ENCODE measurements at places on chromosomes 4 and X.

- no peaks in the 10 kb centered on the region for H3K27me3 ChIP-seq
- H3K4me1 ChIP-seq = no peaks in the 10 kb centered on the region
- no peaks in the 10 kb centered on the region for H3K36me3 ChIP-seq
Observed at GRCh38 chr4:146342600-146343192, 128.4 kb downstream of the REELD1 start.

- H3K4me3 ChIP-seq = no peak overlapping the region
- no peaks in the 10 kb centered on the region for H3K36me3 ChIP-seq
- no peaks in the 10 kb centered on the region for H3K4me1 ChIP-seq
- H3K27ac ChIP-seq = no peak overlapping the region
Observed at GRCh38 chr4:20395160-20395773, 143.6 kb downstream of the SLIT2 start.

- no peaks in the 10 kb centered on the region for H3K27me3 ChIP-seq
- H3K36me3 ChIP-seq = no peaks in the 10 kb centered on the region
- H3K27ac ChIP-seq = peak within 1 kb of the TSS; percentile 16
- DNase-seq = peak; percentile 30
- H3K4me1 ChIP-seq = no peaks in the 10 kb centered on the region
- peak within 1 kb of the TSS; percentile 65 for H3K4me3 ChIP-seq
Observed at GRCh38 chrX:17860811-17861488, at the start of gene RAI2. Gene RAI2, minus strand, starts transcription at chrX:17861298. Its CDS starts 59,288 bp downstream, at chrX:17802010.

DNA sequence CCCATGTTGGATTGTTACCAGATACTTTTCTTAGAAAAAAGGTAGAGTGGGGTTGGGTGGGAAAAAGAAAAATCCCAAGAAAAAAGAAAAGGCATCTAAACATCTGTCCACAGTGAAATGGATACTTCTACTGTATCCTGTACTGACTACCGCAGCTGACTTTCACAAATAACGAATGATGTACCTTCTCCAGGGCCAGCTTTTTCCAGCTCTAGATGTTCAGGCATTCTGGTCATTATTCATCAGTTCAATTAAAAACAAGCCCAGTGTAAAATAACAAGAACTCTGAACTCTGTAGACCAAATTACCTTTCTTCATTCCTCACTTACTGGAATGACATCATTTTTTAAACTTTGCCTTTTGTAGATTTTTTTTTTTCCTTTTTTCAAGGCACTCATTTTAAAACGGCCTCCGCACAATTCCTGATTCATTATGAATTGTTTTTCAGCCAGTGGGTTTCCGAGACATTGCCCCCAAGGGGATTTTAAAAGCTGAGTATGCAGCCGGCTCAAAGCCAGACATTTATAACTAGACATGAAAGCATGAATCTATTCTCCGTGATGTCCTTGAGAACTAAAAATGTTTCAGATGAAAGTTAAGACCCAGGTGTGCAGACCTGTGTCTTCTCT, 113.5 kb downstream of the PRKX start:
- no peaks in the 10 kb centered on the region for H3K4me1 ChIP-seq
- H3K27ac ChIP-seq = no peak overlapping the region
- H3K4me3 ChIP-seq = no peak overlapping the region
- H3K36me3 ChIP-seq = no peaks in the 10 kb centered on the region
- H3K27me3 ChIP-seq = no peaks in the 10 kb centered on the region

- no peak overlapping the region for H3K4me3 ChIP-seq
- H3K27me3 ChIP-seq = no peaks in the 10 kb centered on the region
- no peaks in the 10 kb centered on the region for H3K36me3 ChIP-seq
- no peak overlapping the region for H3K27ac ChIP-seq
- DNase-seq = no peak
- no peaks in the 10 kb centered on the region for H3K4me1 ChIP-seq
Observed at GRCh38 chrX:21958916-21959315, 18.4 kb downstream of the SMS start.

GRCh38 chr4:177726111-177726510, 283.9 kb upstream of the AGA start:
- no peaks in the 10 kb centered on the region for H3K4me1 ChIP-seq
- no peaks in the 10 kb centered on the region for H3K27me3 ChIP-seq
- H3K4me3 ChIP-seq = no peak overlapping the region
- DNase-seq = no peak

DNA sequence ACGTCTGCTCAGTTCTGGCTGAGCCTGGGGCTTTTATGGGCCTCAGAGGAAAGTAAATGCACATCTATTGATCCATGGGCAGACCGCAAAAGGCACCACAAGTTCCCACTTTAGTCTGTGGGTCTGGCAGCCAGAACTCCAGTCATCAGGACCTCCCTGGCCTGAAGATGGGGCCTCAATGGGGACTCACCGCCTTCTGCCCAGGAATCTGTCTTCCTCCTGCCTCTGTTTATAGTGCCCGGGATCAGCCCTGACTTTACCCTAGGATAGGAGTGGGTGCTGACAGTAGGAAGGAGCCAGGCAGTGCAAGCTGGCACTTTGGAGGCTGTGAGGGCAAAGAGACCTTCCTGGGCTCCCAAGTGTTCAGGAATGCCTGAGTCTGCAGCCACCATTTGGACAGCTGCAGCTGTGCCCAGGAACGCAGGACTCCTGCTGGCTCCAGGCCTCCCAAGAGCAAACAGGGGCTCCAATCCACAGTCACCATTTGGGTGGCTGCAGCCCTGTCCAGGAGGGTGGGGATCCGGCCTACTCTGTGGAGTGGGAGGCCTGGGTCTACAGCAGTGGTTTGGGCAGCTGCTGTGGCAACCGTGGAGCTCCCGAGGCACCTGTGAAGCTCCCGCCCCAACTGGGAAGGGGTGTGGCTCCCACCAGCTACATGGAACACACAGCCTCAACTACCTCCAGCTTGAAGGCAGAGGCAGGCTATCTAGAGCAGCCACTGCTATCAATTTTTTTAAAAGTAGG, 1440.9 kb upstream of the ADGRL3 start:
- no peaks in the 10 kb centered on the region for H3K4me1 ChIP-seq
- H3K4me3 ChIP-seq = no peak overlapping the region
- no peak overlapping the region for H3K27ac ChIP-seq
- H3K36me3 ChIP-seq = no peaks in the 10 kb centered on the region
- DNase-seq = no peak

- no peak for DNase-seq
- no peaks in the 10 kb centered on the region for H3K27me3 ChIP-seq
- H3K4me1 ChIP-seq = no peaks in the 10 kb centered on the region
- H3K27ac ChIP-seq = no peak overlapping the region
Observed at GRCh38 chrX:3690140-3690539, 23.3 kb downstream of the PRKX start.

DNA sequence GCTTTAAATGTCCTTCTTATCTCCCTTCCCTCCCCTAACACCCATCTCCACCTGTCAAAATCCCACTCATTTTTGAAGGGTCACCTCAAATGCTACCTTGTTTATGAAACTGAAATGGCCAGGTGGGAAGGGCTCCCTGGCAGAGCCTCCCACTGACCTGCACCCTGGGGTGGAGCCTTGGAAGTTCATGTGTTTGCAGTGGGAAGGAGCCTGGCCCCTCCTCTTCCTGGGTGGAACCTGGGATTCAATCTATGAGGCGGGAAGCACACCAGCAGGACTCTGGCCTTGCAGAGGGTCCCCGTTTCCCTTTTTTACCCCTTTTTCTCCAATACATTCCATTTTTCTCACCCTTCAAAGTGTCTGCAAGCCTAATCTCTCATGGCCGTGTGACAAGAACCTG, 197.4 kb downstream of the ENOX2 start:
- peak overlapping the region; percentile 0 for H3K27ac ChIP-seq
- no peaks in the 10 kb centered on the region for H3K27me3 ChIP-seq

GRCh38 chrX:8864161-8864560, 63.0 kb upstream of the FAM9A start:
- H3K27ac ChIP-seq = no peak overlapping the region
- no peaks in the 10 kb centered on the region for H3K36me3 ChIP-seq
- no peak overlapping the region for H3K4me3 ChIP-seq
- no peaks in the 10 kb centered on the region for H3K27me3 ChIP-seq
- H3K4me1 ChIP-seq = no peaks in the 10 kb centered on the region
- no peak for DNase-seq

GRCh38 chr4:10981096-10981495, 296.5 kb upstream of the CLNK start:
- no peaks in the 10 kb centered on the region for H3K27me3 ChIP-seq
- H3K4me3 ChIP-seq = no peak overlapping the region
- H3K27ac ChIP-seq = no peak overlapping the region
- H3K36me3 ChIP-seq = no peaks in the 10 kb centered on the region
- no peak for DNase-seq

DNA sequence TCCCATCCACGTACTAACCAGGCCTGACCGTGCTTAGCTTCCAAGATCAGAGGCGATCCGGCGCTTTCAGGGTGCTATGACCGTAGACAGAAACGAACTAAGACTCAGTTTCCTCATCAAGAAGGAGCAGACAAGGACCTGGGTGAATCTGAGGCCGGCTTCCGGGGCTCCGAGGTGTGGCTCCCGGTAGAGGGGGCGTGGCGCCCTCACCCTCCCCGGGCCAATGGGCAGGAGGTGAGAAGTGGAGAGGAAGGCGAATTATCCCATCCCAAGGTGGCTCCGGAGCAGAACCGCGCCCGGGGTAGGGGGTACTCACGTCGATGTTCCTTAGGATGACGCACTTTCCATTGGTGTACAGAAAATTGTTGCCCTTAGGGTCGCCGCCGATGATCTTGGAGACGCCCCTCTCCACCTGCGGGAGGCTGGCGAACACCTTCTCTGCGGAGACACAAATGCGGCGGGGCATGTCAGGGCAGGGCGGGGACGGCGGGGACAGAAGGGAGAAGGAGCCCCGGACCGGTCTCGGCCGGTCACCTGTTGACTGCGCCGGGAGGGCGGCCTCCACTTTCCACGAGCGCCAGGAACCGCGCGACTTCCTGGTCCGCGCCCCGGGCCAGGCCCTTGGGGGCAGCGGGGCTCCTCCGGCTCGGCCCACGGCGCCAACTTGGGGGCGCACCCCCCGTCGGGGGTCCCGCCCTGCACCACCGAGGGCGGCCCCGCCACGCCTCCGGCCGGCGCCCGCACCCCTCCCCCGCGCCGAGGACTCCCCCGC, 616 bp downstream of the WDR1 start:
- peak overlapping the region; percentile 90 for H3K4me3 ChIP-seq
- H3K27ac ChIP-seq = peak overlapping the region; percentile 97
- DNase-seq = peak; percentile 43

DNA sequence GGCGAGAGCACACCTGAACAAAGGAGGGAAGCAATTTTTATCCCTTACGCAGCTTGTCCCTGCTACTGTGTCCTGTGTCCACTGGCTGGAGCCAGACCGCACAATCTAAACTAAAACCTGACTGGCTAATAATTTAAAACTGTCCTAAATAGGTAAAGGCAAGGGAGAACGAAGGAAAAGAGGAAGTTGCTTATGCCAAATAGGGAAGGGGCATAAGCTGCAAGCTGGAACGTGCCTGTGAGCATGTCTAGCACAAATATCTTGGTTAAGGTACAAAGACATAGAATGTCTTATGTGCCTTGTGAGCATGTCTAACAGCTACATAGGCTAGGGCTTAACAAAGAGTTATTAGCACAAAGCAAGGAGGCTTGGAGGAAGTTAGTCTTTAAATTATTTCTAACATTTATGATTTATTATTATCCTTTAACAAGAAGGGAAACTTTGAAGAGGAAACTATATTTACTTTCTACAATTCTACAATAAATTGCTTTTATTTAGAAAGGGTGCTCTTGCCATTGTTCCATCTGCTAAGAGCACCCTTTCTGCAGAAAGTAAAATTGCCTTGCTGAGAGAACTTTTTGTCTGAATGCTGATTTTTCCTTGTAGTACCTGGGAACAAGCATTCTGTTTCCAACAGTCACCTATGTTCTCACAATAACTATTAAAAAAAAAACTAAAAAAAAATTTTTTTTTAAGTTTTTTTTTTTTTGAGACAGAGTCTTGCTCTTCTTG, 80.6 kb upstream of the CBR4 start:
- DNase-seq = no peak
- no peaks in the 10 kb centered on the region for H3K27me3 ChIP-seq
- H3K4me3 ChIP-seq = no peak overlapping the region
- H3K36me3 ChIP-seq = no peaks in the 10 kb centered on the region

DNA sequence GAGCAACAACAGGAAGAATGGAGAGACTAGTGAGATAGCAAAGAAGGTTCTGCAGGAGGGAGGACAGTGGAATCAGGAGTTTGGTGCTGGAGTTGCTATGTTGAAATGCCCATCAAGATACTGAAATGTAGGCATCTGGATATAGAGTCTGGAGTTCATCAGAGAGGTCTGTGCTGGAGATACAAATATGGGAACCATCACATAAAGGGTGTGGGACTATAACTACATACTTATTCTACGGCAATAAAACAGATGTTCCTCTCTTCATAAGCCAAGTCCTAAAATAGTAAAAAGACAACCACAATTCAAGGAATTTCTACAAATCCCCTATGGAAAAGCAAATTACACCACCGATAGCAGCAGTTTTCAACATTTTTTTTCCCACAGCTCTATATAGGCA, 1.6 kb downstream of the MED14 start:
- peaks cover 15% of the 10 kb centered on the region for H3K4me1 ChIP-seq
- no peaks in the 10 kb centered on the region for H3K36me3 ChIP-seq
- H3K4me3 ChIP-seq = peak overlapping the region; percentile 91
- DNase-seq = no peak

DNA sequence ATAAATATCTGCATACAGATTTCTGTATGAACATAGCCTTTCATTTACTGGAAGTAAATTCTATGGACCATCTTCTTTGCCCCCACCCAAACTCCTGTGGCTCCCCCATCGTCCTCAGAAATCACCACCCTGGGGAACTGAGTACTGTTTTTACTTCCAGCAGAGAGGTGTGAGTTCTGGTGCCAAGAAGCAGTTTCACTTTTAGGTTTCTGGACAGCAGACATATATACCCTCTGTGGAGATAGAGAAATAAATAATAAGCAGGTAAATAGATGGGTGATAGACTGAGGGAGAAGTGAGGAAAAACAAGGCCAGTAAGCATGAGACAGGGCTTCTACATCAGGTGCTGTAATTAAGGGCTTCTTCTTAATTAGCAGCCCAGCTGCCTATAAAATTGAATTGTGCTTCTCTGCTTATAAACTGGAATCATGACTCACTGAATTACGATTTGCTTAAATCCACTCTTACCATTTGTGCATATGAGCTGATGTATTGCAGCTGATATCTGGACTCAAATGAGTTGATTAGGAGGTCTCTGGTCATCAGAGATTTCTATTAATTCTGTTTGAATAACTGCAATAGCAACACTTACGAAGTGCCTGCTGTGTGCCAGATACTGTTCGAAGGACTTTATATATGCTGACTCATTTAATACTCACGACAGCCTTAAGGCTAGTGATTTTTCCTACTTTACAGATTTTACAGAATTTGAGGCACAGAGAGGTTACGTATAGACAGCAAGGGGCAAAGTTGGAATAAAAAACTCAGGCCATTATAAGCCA, 60.8 kb upstream of the DHX15 start:
- no peaks in the 10 kb centered on the region for H3K27me3 ChIP-seq
- no peaks in the 10 kb centered on the region for H3K36me3 ChIP-seq
- H3K4me3 ChIP-seq = no peak overlapping the region
- H3K27ac ChIP-seq = no peak overlapping the region

DNA sequence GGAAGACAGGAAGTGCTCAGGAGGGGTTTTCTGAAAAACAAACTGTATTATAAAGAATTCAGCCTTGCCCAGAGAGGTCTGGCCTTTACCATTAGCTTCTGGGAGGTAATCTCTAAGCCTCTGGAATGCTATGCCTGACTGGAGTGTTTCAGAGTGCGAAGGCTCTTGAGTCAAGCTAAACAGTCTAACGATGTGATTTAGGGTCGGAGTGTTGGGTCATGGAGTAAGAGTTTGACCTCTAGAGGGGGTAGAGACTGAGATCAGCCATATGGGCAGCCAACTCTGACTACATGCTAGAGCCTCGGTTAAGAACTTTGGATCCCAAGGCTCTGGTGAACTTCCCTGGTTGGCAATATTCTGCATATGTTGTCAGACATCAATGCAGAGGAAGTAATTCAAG, 15.0 kb downstream of the BOD1L1 start:
- H3K4me1 ChIP-seq = no peaks in the 10 kb centered on the region
- H3K27ac ChIP-seq = no peak overlapping the region
- no peaks in the 10 kb centered on the region for H3K27me3 ChIP-seq
- no peak overlapping the region for H3K4me3 ChIP-seq
- peaks cover 12% of the 10 kb centered on the region for H3K36me3 ChIP-seq
- no peak for DNase-seq

All from psoas muscle (tissue), 8 donors.